NCI-H187 (cell line): ENCODE measurements at places on chromosomes 5 and 9.

DNA sequence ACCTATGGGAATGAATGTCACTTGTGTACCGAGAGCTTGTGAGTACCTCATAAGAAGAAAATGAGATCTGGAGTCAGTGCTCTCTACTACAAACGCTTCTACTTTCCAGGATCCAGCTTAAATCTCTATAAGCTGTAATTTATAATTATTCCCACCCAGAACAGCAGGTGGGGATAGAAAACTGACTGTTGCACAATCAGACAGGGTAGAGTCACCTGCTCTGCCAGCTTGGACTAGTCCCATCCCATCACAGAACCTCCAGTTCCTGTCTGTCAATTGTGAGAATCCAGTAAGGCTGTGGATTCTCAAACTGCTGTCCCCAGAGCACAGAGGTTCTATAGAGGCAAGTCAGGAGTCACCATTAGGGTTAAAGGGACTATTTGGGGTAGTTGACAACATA, 2.0 kb downstream of the SPINK7 start:
- DNase-seq, result no peak

DNA sequence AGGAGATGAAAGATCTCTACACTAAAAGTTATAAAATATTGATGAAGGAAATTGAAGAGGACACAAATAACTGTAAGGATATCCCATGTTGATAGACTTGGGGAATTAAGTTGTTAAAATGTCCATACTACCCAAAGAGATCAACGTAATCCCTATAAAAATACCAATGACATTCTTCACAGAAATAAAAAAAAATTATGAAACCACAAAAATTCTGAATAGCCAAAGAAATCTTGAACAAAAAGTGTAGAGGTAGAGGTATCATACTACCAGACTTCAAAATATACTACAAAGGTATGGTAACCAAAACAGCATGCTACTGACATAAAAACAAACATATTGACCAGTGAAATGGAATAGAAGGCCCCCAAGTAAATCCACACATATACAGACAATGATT, 71.5 kb upstream of the ELL2 start:
- DNase-seq, result no peak

- DNase-seq, result no peak
Measured at GRCh38 chr9:98992107-98992884, 48.6 kb downstream of the COL15A1 start.

DNA sequence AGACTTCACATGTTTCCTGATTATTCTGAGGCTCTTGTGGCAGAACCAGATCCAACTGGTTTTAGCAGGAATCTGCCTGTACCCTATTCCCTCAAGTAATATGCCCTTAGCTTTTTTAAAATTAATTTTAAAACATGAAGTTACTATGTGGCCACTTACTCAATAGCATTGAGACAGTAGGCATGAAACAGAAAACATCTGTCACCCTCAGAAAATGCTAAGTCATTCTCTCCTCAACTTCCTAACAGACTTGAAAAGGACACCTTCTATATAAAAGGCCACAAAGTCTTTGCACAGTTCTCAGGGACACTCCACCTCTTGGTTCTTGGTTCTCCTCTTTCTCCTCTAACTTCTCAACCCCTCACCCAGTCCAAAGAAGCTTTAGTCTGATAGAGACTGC, 277.8 kb downstream of the RAB3C start:
- no peak for DNase-seq

DNA sequence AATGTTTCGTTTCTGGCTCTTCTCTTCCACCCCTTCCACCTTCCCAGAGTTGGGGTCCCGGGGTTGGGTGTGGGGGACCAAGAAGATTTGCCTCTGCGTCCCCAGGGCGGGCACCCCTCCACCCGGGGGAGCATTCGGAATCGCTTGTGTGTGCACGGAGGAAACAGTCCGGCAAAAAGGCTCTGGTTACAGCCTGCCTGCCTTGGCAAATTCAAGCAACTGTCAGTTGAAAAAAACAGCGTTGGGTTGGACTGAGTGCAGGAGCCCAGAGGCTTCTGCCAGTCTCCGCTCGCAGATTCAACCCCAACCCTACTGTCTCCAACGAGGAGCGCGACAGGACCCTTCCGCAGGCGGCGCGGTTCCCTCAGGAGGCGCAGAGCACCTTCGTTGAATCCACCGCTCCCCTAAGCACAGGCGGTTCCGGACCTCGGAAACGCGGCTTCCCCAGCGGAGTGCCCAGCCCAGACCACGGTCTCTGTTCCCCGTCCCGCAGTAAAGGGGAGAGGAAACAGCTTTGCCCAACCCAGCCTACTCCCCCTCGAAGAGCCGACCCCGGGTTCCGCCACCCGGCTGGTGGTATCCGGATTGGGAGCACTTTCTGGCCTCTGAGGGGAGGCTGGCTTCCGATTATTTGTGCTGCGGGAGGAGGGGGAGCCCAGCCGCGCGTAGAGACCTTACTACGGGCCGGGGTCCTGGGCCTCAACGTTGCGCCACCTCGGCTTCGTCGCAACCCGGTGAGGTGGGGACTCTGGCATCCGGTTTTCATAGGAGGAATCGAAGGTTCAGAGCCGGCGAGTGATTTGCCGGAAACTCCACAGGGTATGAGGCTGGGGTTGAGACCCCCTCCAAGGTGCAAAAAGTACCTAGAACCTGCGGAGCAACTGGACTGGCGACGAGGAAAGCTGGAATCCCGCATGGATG, 9.6 kb downstream of the LHX6 start:
- DNase-seq, result no peak

DNA sequence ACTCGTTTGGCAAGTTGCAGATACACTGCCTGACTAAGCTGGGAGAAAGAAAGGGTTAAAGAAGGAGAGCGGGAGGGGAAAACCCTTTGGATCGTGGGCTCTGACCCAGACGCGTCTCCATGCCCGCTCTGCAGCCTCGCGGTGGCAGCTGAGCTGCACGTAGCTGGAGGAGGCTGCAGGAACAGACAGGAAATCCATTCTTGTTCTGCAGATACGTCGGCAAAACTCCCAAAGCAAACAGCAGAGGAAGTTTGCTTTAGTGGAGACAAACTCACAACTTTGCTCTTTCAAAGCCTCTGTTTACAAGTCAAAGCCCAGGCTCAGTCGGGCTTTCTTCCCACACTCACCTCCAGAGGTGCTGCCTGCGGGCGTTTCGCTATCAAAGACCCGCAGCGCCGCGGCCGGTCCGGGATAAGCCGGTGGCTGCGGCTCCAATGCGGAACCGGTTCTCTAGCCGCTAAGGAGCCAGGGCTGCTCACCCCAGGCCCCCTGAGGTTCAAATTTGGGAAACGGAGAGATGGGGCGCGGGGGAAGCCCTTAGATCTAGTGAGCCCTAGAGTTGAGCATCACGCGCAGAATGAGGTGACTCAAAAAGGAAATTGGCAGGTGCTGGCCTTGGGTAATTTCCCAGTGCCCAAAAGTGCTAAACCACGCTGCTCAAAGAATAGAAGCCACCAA, 60.7 kb downstream of the MAT2B start:
- DNase-seq, result no peak

DNA sequence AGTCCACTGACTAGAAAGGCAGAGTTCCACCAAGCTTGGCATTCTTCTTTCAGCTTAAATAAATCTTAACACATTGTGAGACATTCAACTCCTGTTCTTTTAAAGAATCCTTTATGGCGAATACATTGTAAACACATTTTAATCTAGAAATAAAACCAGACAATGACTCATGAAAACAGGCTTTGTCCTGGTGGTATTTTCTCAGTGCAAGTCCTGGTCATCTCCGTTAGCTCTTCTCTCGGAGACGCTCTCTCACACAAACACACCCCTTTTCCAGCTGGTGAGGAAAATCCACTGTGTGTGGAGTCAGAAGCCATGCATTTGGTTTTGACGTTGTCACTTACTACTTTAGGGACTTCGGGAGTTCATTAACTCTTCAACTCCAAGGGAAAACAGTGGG, 140.4 kb downstream of the AUH start:
- DNase-seq, result no peak

DNA sequence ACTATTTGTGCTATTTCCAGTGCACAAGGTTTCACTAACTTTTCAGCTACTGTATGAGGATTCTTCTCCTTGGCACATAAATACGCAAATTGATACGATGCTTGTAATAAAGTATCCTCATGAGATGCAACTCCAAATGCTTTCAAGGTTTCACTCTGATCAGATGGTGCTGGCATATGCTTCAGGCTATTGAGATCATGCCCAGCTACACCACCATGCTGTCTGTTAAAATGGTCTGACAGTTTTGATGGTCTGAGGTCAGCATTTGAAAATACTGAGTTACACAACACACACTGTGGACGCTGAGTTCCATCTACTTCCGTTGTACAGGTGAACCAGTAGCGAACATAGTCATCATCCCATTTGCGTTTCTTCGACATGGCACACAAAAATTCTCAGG, 4.7 kb downstream of the FAM200C start:
- DNase-seq, result no peak

GRCh38 chr5:54278036-54278830, 32.1 kb downstream of the ARL15 start:
- no peak for DNase-seq

DNA sequence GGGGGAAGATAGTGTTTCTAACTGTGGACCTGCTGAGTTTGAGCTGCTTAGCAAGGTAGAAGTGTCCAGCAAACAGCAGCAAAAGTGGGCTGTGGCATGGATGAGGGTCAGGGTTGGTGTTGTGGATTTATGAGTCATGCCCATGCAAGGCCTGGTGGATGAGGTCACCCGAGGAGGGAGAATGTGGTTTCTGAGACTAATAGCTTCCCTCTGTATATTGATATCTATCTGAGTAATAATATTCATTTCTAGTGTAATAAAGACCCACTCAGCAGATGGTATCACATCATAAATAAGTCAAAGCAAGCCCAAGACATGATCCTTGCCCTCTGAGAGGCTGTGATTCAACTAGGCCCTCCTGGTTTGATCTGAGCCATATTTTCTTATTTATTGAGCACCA, 597.8 kb upstream of the CLINT1 start:
- no peak for DNase-seq

DNA sequence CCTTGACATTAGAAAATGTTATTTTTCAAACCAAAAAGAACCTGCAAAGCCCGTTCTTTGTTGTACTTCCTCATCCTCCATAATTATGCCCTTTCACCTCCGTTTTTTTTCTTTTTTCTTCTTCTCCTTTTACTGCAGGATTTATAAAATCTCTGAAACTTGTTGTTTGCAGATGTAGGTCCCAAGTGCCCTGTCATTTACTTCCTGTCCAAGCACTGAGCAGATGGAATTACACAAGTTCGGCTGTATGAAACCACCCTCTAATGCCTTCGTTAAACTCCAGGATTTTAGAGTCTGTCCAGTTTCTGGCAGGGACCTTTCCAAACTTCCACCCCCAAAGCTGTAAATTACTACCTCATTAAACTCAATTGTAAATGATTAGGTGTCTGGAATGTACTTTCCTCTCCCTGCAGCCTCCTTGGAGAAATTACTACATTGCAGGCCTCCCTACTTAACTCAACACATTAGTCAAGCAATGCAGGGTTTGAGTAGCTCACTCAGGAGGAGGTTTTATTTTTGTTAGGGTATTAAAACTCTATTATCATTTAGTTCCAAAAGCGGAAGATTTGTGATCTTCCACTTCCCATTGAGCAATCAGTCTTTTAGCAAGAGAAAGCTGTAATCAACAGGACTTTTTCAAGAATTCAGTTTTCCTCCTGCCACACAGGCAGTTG, 125.6 kb upstream of the LPAR1 start:
- no peak for DNase-seq

DNA sequence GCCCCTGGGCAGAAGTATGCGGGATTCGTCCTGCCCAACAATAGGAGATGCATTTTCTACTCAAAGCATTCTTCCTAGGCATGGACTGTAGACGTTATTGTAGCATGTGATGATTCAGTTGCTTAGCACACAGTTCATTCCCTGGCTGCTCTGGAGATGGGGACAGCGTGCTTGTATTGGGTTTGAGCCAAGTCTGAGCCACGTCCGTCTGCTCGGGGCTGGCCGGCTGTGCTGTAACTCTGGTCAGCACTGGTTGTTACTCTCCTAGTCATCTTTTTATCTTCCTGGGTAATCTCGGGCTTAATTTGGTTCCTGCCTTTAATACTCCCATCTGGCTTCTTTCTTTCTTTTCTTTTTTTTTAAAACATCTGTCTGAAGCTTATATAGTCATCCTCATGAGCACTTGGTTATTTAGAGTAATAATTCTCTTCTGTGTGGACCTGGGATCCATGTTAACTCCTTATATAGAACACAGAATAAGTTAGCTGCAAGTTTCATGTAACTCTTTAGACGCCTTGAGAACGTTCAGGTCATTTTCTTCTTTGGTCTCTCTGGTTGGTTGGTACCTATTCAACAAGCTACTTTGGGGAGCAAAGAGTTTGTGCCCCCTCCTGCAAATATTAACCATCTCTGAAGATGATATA, 118.8 kb upstream of the RPS23 start:
- DNase-seq, result no peak

GRCh38 chr9:36023260-36024048, 13.3 kb upstream of the RECK start:
- DNase-seq, result peak; percentile 0

DNA sequence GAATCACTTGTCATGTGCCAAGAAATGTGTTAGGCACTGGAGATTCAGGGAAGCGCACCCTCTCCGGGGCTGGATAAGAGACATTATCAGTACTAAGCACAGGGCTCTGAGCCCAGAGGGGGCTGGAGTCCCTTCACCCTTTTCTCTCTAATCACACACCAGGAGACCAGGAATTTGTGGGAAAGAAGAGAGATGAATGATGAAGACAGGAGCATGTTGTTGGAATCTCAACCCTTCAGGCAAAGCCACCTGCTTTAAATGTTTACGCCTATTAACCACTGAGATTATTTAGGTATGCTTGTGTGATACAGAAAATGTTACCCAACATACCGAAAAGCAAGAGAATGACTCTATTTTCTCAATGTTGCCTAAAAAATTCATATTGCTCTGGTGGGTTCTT, 119.8 kb downstream of the ENTREP1 start:
- no peak for DNase-seq

DNA sequence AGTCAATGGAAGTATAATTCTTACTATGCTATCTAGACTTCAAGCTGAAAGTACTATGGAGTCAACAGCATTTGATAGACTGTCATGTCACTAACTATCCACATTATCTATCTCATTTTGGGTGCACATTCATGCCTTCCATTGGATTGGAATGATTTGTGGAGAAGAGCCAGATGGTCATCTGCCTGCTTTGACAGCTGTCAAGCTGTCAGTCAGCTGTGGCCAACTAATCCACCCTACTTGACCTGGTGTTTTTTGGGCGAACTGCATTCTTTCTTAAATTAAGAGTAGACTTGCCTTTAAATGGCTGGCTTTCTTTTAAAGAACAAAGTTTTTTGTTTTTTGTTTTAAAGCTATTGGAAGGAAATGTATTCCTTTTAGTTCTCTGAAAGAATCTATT, 151.5 kb downstream of the DCP2 start:
- DNase-seq, result no peak

DNA sequence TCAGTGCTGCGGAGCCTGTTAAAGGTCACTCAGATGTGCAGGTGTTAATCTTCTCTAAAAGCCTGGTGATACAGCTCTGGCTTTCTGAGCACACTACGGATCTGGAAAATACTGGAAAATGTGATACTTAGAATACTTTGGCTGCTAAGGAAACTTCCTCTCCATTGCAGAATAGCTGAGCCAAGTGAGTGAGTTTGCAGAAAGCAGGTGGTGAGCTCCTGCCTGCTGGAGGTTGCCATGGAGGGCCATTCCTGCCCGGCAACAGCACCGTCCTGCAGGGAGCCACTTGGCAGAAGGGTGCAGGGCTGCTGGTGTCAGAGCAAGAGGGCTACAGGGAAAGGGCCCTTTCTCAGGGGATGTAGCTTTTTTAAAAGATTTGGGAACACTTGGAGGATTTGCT, 40.7 kb downstream of the SECISBP2 start:
- no peak for DNase-seq

GRCh38 chr9:69019808-69020207, 5.9 kb upstream of the PRKACG start:
- DNase-seq, result no peak

GRCh38 chr9:8457055-8457454, 657.5 kb upstream of the DMAC1 start:
- DNase-seq, result no peak
